ENCODE measurements at places on chromosomes 12 and 14.

GRCh38 chr12:122533856-122534255 lies 6.8 kb downstream of the KNTC1 start:
- DNase-seq = no peak

DNA sequence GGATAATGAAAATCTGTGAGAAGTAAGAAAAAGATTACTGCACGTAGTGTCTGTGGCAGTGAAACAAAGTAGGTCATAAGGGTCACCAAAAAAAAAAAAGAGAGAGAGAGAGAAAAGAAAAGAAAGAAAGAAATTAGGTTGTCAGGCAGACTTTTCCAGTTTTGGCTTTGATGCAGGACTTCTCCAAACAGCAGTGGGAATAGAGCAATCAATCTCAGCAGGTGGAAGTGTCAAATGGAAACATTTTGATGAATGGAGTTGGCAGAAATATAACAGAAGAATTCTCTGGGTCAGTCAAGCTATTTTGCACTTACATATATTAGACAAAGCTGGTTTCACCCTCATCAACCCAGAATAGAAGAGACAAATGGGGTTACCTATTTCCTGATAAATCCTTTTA lies 745.8 kb downstream of the SLC6A15 start:
- no peak for DNase-seq

- no peak for DNase-seq
These were observed 47.5 kb downstream of the MRPL42 start for GRCh38 chr12:93514853-93515252.

- peak; percentile 47 for DNase-seq
These were observed 237.9 kb downstream of the PAWR start for GRCh38 chr12:79452906-79453305.

- no peak for DNase-seq
These were observed 366 bp downstream of the LPCAT3 start for GRCh38 chr12:7017870-7018349.

- no peak for DNase-seq
These were observed 58.1 kb downstream of the STAB2 start for GRCh38 chr12:103645202-103645601.

DNA sequence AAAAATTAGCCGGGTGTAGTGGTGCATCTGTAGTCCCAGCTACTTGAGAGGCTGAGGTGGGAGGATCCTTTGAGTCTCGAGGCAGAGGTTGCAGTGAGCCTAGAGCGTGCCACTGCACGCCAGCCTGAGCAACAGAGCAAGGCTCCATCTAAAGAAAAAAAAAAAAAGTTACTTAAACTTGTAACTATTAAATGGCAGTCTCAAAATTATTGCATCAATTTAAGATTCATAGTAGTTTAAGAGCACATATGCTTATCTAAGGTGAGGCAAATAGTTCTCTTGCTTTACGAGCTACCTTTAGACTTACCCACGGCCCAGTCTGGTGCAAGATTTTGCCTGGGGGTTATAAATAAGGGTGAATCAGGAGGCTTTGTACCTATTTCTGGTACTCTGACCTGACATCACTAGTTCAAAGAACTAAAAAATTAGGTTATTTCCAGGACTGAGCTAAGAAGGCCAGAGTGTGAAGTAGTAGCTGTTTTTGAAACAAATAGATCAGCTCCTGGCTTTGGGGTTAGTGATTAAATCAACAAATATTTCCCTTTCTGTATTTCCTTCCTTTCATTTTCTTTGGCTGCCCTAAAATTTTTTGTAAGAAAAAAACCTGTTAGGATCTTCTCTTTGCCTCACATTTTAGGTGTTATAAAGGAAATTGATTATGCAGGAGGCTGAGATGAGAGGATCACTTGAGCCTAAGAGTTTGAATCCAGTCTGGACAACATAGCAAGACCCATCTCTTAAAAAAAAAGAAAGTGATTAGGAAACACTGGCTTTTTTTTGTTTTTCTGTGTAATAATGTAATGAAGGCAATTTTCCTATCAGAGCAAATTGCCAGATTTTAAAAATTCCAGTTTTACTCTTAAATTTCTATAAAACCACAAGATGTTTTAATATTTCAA lies 3.6 kb downstream of the MGAT2 start:
- no peak for DNase-seq

- peak; percentile 70 for DNase-seq
These were observed 68.7 kb downstream of the RPAP3 start for GRCh38 chr12:47636908-47637780.

DNA sequence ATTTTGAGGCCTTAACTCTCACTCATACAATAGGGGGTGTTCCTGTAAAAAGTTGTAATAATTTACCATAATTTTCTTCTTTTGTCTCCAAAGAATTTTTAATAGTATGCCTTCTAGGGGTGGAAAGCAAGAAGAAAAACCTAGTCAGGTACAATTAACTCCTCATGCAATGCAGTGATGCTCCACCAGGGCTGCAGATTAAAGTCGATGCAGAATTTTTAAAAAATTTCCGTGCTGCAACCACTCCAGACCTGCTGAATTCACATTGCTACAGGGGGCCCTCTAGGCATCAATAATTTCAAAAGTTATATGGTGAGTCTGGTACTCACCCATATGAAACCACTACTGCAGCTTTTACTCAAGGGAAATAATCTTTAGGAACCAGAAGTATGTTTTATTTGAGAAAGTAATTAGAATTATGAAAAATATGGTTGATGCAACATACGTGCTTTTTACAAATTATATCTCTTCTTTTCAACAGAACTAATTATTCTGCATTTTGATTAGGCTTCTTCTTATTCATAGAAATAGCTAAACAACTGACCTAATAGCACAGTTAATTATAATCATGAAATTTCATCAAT lies 353.2 kb downstream of the BCAT1 start:
- DNase-seq = peak; percentile 25

DNA sequence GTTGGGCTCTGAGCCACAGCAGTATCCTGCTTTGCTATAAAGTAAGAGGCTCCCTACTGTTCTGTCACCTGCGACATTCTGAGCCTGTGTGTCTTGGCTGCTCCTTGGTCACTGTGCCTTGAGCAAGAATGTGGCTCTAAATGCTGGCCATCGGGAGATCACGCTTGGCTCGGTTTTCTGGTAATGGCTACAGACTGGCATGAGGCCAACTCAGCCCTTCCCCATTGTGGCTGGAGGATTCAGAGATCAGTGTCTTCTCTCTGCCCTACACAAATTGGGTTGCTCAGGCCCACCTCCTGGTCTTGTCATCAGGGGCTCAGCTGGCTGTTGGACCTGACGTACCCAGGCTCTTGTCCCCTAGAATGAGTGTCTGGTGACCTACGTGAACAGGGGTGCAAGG lies 94.5 kb downstream of the PLXNC1 start:
- DNase-seq = peak; percentile 20

DNA sequence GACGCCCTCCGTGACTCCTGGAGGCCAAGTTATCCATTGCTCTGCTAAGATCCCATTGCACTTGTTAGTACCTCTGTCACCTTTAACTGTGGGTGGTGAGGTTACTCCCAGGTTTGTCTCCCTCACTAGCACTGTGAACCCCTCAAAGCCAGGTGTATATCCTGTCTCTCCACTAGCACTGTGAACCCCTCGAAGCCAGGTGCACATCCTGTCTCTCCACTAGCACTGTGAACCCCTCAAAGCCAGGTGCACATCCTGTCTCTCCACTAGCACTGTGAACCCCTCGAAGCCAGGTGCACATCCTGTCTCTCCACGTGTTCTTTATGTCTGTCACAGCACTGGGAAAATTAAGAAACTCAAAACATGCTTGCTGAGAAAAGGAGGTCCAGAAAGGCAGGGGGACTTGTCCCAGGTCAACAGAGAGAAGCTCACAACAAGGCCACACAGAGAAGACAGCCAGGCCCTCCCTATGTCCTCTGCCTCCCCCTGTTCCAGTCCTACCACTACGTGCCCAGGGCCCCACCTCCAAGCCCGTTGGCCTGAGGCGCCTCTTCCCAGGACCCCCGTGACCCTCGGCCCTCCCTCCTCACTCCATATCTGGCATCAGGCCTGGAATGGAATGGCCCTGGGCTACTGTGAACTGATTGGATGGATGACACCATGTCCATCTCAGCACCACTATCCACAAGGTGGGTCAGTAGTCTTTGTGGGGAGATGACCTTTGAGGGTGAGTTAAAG lies 26.4 kb upstream of the FKBP4 start:
- no peak for DNase-seq

- no peak for DNase-seq
These were observed 17.0 kb downstream of the ACIN1 start for GRCh38 chr14:23077962-23078361.

DNA sequence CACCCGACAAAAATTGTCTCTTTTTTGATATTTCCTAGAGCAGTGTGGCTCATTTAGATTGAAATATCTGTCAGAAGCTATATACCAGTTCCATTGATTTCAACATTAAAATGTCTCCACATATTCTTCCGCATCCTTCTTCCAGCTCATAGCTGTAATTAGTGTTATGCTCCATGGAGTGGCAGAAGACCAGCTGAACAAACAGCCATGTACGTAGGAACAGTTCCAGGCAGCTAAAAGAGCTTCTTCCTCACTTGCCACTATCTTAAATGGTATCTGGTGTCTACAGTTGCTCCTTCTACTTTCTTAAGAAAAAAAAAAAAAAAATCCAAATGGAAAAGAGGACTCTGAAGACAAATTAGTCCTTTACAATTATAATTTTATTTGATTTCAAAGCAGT lies 848.0 kb downstream of the DIO2 start:
- no peak for DNase-seq

GRCh38 chr14:45786266-45786665 lies 533.3 kb upstream of the MIS18BP1 start:
- DNase-seq = no peak

Measured in OCI-M1 (cell line).